Naive thymus-derived CD8-positive, alpha-beta T cell (primary cell): ENCODE measurements at places on chromosomes 13 and 19.

DNA sequence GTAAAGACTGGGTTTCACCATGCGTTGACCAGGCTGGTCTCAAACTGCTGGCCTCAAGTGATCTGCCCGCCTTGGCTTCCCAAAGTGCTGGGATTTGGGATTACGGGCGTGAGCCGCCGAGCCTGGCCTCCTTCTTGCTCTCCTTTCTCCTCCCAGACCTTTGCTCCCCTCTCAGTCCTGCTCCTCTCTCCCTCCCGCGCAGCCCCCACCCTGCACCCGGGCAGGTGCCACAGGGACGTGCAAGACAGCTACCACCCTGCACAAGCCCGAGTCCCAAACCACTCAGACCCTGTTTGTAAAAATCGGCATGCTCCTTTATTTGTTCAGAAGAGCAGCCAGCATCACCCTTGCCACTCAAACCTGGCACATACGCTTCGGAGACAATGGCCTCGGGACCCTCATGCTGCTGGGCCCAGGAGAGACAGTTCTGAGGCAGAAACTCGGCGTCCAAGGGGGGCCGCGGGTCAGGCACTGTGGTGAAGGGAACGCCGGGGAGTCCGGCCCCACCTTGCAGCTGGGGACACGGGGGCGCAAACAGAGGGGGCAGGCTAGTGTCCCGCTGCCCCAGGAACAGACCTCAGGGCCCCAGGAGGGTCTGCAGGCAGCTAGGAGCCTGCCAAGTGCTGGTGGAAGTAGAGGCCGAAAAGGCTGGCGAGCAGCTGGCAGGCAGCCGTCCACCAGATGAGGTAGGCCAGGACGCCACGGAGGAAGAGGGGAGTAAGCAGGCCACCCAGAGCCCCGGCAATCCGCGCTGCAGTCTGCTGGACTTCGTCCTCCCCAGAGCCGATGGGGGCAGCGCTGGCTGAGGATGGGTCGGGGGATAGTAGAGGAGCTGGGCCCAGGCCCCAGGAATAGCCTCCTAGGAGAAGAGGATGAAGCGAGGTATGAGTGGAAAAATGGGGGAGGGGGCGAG, 18.7 kb downstream of the TMEM161A start:
- DNase-seq = no peak

DNA sequence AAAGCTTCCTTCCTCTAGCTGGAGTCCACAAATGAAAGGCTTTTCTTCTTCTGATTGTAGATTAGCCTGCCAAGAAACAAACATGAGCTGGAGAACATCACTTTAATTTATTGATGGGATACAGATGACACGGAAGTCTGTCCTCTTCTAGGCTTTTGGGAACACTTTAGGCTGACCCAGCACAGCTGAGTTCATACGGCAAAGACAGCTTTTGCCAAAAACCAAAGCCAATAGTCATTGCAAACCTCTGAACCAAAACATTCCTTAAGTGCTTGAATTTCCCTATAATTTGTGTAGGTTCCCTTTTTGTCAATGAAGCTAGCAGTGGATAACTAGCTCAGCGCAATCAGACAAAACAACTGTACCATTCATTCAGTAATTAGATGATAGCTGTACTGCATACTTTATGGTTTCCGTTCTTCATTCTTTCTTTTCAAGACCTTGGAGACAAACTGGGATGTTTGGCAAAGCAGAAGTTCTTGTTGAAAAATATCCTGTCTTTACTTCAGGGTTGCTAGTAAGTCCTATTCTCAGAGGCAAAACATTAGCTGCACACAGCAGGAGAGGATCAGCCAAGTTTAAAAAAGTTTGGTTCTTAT, 95.7 kb upstream of the SPRY2 start:
- no peak for DNase-seq

DNA sequence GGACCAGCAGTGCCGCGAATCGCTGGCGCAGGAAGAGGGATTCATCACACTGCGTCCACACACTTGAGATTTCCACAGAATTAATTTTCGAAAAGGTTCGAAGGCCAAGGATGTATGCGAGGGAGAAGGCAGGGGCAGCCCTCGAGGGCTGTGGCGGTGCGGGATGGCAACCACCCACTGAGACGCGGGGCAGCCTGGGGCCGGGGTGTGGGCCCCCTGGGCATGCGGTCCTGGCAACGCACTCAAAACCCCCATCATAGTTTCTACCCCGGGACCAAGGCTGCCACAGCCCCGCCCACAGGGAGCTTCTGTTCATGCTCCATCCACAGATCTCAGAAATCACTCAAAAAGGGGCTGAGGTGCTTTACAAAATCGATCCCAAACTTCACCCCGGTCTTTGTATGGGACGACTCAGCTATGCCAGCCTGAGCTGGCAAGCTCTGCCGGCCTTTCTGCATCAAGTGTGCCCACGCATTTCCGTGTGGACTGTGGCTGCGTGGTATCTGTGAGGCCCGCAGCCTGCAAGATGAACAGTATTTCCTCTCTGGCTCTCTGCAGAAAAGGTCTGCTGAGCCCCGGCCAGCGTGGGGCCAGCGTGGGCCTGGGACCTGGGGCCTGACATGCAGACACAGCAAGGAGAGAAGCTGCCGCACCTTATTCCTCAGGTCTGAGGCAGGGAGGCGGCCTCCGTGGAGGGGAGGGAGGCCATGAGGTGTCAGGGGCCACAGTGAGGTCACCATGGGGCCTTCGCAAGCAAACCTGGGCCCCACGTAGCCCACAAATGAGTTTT, 19.2 kb downstream of the ZNF787 start:
- DNase-seq = no peak

GRCh38 chr13:98804336-98804855, 51.9 kb upstream of the SLC15A1 start:
- DNase-seq = no peak

- no peak for DNase-seq
Measured at GRCh38 chr19:4557971-4558941, 1.2 kb downstream of the SEMA6B start.

DNA sequence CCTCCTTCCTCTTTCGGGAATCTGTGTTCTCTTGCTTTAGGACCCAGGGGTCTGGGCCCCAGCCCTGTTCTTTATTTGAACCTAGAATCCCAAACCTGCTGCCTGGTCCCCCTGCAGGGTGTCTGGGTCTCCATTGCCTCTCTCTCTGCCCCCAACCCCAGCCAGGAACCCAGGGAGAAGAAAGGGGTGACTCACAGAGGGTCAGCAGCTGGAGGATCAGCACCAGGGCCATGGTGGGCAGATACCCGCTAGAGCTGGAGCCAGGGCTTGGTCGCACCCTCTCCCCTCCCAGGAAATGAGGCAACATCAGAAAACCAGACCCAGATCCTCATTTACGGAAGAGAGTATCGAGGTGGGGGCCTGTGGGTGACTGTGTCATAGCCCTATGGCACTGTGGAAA, at the start of gene OSCAR:
TSS of gene OSCAR (minus strand) at position 243 of the 400 bp plus-strand sequence. CDS start at position 232, 11 bp downstream.
- no peak for DNase-seq
